Kidney tubule cell (primary cell): ENCODE measurements at places on chromosomes 4 and X.

GRCh38 chr4:687048-687970 lies 1.6 kb downstream of the SLC49A3 start:
- DNase-seq: peak; percentile 92

DNA sequence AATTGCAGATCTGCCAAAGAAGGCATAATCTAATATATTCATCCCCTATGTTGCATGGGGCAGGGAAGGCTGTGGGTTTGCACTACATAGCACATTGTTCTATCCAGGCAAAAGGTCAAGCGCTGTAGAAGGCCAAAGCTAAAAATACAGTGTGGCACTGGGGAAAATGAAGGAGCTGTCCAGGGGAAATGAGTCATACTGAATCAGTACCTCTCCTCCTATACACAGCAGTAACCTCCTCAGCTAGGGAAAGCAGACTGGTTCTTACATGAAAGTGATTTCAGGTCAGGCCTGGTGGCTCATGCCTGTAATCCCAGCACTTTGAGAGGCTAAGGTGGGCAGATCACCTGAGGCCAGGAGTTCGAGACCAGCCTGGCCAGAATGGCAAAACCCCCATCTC lies 31.0 kb upstream of the SLC25A4 start:
- peak; percentile 97 for DNase-seq

DNA sequence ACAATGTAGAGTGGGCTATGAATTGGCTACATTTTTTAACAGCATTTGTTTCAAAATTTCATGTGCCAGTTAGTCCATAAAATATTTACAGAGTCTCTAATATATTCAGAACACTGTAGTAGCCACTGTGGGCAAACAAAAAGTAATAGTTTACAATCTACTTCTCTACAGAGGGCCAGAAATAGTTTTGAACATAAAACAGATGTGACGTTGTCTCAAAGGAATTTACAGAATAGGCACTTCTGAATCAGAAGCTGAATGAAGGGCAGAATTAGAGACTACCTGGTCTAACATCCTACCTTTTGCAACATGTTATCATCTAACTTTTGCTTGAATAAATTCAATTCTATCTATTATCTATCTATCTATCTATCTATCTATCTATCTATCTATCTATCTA lies 811.9 kb upstream of the EPHA5 start:
- DNase-seq: no peak

DNA sequence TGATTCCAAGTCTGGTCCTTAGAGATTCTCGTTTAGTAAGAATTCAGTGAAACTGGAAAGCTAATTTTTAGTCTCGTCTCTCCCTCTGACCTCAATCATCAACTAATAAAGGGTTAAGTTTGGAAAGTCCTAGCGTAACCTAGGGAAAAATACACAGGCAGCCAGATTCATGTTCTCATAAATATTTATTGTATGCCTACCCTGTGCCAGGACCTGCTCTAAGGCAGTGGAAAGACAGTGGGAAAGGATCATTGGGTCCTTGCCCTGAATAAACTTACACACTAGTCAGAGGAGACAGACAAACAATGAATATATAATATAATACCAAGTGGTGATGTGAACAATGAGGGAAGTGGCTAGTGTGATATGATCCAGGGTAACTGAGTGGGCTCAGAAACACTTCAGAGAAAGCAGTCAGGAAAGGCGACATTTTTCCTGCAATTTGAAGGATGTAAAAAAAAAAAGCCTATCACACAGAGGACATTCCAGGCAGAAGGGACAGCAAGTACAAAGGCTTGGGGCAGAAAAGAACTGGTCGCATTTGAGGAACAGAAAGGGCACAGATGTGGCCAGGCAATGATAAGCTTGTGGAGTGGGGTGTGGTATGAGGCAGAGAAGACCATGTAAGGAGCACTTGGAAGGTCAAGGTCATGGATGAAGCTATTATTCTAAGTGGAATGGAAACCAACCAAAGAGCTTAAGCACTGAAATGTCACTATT lies 128.8 kb downstream of the AMELX start:
- DNase-seq: no peak

DNA sequence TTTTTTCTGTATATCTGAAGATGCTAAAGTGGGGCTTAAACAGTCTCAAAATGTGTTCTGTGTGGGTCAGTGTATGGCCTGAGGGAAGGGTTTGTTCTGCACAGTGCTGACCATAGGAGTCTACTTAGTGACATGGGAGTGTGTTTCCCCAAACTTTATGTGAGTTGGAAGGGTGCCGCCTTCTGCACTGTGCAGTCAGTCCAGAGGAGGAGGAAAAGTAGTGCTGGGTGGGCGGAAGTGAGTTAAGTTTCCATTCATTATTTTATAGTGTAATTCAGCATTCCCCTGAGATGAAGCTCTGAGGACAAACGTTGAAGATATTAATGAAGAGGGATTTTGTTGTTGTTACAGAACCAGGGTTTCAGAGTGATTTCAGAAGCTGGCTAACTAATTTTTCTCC lies 2.9 kb downstream of the CHST7 start:
- DNase-seq: no peak

DNA sequence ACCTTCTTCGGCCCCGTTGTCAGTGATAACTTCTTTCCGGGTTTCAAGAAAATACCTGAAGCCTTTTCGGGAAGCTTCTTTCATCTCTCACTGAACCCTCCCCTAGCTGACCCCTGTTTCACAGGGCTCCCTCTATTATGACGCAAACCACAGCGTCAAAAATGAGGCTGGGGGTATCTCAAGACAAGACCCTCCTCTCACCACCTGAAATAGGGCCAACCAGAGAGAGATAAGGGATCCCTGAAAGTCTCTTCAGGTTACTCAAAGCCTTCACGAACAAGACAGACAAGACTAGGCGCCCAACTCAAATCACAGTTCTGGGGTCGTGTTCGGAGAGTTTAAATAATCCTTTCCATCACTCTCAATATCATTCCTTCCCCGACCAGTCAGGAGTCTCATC lies 1.2 kb downstream of the PHF8 start:
- no peak for DNase-seq

DNA sequence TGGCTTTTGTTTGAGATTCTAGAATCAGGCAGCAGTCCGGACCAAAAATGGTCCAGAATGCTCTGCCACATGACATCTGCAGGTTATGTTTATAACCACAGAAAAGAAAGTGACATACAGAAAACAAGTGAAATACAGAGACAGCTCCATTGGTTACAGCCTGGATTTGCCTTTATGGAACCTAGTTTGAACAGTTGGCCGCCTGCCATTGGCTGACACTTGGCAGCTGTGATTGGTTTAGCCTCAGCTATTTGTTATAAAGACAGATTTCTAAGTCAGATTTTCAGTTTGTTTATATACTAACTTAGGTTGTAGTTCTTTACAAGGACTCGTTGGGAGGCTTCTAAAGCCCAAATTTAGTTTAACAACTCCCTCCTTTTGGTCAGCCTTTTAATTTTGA lies 40.8 kb upstream of the IL9R start:
- DNase-seq: no peak

DNA sequence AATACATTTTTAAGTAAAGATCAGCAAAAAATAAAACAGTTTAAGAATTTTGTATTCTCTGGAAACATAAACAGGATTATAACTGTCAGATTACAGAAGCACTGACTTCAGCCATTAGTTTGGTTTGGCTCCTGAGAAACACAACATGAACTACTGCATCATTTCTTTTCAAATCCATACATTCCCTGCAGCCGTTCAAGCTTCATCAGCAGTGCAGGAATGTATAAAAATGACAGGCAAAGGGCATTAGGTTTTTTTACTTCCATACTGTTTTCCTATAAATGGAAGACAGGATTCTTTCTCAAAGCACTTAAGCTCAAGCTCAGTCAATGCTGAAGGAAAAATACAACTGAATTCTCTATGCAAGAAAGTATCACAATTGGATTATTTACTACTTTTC lies 4.2 kb upstream of the MAB21L2 start:
- DNase-seq: no peak

GRCh38 chrX:131792789-131793462 lies 230.2 kb upstream of the STK26 start:
- peak; percentile 88 for DNase-seq

GRCh38 chrX:103376118-103376978 lies at the start of gene BEX3:
TSS of gene BEX3 (plus strand) at chrX:103376538. CDS start at chrX:103377522, 984 bp downstream.
- DNase-seq: peak; percentile 51

GRCh38 chr4:10180603-10180926 lies 64.0 kb upstream of the WDR1 start:
- DNase-seq: no peak

DNA sequence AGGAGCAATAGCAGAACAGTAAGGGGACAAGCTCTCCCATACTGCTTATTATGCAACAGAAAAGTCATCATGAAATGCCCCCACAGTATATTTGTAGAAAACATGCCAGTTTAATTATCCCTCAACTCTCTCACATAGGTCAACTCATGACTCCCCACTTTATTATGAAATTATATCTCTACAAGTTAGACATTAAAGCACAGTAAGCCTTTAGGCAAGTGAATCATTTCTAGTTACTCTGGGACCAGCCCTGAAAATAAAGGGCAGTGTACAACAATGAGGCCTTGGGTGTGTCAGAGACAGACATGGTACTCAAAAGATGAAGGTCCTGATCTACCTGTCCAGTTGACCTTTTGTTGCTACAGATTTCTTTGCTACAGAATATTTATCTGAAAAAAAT lies 191.9 kb downstream of the FBXW7 start:
- peak; percentile 19 for DNase-seq

DNA sequence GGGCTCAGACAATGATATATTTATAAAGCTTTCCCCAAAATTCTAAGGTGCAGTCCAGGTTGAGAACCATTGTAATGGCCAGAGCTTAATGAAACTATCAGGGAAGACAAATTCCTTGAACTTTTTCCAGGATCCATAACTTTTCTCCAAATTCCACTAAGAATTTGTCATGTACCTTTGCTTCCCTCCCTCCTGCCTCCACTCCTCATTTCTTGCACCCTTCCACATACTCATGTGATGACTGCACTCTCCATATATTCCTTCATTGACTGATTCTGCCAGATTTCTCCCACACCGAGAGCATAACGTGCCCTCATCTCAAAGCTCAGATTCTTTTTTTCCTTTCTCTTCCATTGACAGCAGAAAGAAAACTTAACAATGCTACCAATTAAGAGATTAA lies 20.9 kb upstream of the AMELX start:
- DNase-seq: no peak

DNA sequence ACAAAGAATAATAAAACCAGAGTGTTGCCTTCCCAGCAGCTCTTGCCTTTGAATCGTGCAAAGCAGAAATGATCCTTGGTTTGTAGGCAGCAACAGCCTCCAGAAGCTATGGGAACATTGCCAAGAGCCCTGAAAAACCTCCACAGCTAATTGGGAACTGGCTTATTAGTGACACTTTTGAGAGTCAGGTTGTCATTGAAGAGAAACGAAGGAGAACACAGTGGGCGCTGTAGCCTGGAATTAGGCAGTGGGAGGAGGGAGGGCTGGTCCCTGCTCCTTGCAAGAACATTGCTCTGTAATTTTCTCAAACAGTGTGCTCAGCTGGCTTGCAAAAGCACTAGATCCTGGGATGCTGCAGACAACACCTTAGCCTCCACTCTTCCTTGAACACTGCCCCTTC lies 331.5 kb upstream of the EMCN start:
- no peak for DNase-seq

GRCh38 chr4:183871581-183871980 lies 33.5 kb upstream of the STOX2 start:
- DNase-seq: no peak

DNA sequence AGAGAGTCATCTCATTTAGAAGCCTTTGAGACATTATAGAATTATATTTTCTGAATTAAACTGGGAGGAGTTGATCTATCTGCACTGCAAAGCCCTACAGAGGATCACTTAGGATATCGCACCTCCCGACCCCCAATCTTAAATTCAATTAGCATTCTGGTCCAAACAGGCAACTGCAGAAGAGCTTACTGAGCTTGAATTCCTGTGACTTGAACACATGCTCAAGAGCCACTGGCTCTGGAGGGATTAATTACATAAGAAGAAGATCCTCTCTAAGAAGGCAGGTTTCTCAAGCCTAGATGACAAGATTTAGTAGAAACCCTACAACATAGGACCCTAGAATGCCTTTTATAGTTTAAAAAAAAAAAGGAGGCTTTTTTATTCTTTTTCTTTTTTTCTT lies 548.9 kb downstream of the ARAP2 start:
- no peak for DNase-seq
